Endothelial cell of umbilical vein (primary cell): ENCODE measurements at places on chromosomes 16 and 17.

- no peak for DNase-seq
Measured at GRCh38 chr16:23768581-23768980, 13.8 kb downstream of the CHP2 start.

GRCh38 chr17:66983414-66984021 lies 19.0 kb downstream of the CACNG4 start:
- DNase-seq: no peak

GRCh38 chr17:76049836-76050537 lies 22.3 kb downstream of the SRP68 start:
- DNase-seq: no peak

- no peak for DNase-seq
Measured at GRCh38 chr17:71441098-71441497, 679.7 kb upstream of the SOX9 start.

- peak; percentile 14 for DNase-seq
Measured at GRCh38 chr16:71542377-71542776, 16.2 kb downstream of the CHST4 start.

DNA sequence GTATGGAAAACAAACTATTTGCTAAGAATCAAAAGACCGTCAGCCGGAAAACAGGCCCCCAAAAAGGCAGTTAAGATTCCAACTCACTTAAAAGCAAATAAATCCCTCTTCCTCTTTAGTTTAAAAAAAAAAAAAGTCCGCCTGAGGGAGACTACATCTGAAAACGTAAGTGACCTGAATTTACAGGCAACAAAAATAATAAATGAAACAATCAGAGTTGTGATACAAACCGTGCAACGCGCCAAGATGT lies 1.1 kb downstream of the KANSL1 start:
- DNase-seq: no peak

GRCh38 chr17:67431249-67432015 lies 54.4 kb downstream of the PITPNC1 start:
- peak; percentile 47 for DNase-seq

- DNase-seq: no peak
Measured at GRCh38 chr17:49846938-49847712, 744 bp downstream of the TAC4 start.

GRCh38 chr16:24070851-24071250 lies 185.3 kb upstream of the CACNG3 start:
- DNase-seq: peak; percentile 55

DNA sequence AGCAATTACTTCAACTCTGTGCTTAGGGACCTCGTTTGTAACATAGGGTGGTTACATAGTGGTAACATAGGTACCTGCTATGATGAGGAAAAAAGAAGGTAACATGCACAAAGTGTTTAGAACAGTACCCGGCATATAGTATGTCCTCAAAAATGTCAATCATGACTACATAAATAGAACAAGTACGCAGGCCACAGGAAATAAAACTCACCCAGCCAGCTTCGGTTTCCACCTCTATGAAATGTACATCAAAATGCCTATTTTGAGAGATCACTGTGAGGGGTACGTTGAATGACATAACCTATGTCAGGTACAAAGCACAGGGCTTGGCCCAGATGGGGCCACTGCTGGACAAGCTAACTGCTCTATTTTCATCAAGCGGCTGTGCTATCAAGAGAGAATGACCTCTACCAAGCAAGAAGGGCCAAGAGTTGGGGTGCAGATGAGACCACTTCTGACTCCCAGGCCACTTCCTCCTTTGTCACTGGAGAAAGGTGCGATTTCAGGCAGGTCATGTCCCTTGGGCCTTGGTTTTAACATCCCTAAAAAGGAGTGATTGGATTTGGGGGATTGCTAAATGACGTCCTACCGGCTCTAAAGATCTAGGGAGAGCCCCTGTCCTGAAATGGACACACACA lies 45.4 kb downstream of the WSB1 start:
- no peak for DNase-seq

DNA sequence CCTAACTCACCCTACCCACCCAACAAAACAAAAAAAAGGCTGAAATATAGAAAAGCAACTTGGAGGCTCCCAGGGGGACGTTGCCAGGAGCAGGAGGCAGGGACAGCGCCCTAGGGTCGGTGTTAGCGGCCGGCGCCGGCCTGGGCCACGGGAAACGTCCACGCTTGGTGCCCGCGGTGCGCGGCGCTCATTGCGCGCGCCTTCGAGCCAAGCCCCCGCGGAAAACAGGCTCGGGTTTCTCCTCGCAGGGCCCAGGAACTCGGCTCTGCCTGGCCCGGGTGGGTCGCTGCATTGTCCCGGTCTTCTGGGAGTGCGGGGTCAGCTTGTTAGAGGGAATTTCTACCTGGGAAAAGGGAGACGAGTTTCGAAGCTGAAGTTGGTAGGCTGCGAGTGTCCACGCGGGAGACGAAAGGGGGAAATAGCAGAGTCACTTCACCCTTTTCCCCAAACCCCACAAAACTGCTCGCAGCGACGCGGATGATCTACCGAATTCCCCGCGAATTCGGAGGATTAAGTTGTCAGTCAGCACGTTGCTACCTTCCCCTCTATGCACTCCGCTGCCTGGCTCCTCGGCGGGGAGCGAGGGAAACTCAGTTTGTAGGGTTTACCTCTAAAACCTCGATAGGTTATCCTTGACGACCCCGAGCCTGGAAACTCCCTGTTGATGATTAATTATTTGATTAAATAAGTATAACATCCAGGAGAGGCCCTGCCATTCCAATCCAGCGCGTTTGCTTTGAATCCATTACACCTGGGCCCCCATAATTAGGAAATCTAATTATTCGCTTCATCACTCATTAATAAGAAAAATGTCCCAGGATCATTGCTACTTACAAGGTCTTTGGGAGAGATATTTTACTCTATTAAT lies 751 bp upstream of the FOXC2 start:
- DNase-seq: peak; percentile 74

GRCh38 chr16:46709469-46710005 lies 20.1 kb downstream of the ORC6 start:
- DNase-seq: no peak

- no peak for DNase-seq
Measured at GRCh38 chr16:81451753-81452680, 7.4 kb downstream of the CMIP start.

- DNase-seq: no peak
Measured at GRCh38 chr16:81813648-81814047, 34.6 kb downstream of the PLCG2 start.

GRCh38 chr16:48157302-48157701 lies 1.5 kb upstream of the ABCC12 start:
- no peak for DNase-seq

DNA sequence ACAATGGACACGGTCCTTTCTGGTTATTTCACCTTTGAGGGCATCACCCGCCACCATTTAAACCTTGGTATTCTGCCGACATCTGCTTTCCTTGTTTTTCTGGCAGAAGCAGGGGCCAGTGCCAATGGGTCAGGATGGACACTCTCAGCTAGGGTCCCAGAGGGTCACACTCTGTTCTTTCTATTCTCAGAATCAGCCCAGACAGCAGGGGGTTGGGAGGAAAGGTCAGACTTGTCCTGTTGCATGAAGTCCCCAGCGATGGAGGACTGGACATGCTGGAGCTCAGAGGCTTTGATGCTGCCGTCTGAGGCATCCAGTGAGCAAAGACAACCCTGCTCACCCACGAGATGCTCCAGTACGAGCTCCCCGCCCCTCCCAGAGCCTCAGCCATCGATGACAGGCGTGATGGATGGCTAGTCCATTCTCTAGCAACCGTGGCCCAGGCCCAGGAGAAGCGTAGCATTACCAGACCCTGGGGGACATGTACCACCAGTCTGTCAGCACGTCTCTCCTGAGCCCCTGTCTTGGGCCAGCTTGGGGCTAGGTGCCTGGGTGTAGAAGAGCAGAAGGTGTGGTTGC lies 62.0 kb downstream of the FOXL1 start:
- no peak for DNase-seq

DNA sequence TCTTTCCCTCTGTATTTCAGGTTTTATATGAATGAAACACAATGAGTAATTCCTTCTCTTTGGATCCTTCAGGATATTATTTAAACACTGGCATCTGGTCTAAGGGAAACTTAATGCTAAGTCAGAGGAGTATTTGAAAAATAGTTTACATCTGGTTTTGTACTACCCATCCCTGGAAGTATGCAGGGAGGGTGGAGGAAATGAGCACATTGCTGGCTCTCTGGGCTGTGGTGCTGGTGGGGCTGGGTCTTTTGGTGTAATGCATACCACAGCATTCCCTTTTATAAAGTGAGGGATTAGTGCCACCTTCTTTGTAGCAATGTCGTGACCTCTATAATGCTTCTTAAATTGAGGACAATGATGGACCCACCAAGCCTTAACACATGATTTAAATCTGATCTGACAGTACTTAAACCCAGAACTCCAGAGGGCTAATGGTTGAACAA lies 105.5 kb upstream of the AXIN2 start:
- no peak for DNase-seq

GRCh38 chr17:17685775-17686291 lies 4.6 kb downstream of the RAI1 start:
- peak; percentile 83 for DNase-seq

DNA sequence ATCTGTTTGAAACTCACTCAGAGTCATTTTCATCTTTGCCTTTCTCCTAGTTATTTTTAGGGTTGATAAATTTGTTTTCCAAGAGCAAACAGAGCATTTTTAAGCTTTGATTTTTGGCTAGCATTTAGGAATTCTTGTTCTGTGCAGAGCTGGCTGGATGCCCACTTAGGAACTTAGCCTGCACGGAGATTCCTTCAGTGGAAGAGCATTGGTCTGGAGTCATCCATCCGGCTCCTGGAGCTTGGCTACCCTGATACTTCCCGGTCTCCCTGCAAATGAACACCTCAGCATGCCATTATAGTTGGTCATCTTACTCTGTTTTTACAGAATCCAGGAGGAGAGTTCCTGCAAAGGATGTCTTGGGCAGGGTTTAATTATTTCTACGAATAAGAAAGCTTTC lies 57.1 kb downstream of the SPECC1 start:
- no peak for DNase-seq

GRCh38 chr17:6510321-6510977 lies 45.9 kb downstream of the PITPNM3 start:
- peak; percentile 31 for DNase-seq

DNA sequence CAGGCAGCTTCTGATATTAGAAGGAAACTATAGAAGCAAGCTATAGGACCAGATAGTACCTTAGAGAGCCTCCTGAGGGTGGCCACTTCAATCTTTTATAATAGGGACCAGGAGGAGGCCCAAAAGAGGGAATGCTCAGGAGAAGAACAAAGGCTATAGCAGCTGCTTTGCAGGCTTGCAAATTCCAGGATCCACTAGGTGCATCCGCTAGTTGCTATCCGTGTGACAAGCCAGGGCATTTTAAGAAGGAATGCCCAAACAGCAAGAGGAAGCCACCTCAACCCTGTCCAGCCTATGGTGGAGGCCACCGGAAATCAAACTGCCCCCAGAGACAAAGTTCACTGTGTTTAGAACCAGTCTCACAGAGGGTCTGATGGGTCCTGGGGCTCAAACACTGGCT lies 192.6 kb upstream of the KIF2B start:
- DNase-seq: no peak

DNA sequence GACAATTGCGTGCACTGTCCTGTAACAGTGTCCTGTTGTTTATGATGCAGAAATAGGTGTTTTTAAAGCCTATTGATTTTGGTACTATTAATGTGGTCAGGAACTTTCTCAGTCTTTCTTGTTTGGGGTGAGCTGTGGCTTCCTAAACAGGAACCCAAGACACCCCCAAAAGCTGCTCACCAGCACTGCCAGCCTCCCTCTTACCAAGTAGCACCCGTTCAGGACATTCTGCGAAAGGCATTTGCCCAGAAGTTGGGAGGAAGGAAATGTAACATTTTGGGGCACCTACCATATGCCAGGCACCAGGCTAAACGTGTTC lies 21.6 kb upstream of the STH start:
- DNase-seq: no peak

- peak; percentile 77 for DNase-seq
Measured at GRCh38 chr17:32253117-32253611, 12.5 kb upstream of the RHBDL3 start.

DNA sequence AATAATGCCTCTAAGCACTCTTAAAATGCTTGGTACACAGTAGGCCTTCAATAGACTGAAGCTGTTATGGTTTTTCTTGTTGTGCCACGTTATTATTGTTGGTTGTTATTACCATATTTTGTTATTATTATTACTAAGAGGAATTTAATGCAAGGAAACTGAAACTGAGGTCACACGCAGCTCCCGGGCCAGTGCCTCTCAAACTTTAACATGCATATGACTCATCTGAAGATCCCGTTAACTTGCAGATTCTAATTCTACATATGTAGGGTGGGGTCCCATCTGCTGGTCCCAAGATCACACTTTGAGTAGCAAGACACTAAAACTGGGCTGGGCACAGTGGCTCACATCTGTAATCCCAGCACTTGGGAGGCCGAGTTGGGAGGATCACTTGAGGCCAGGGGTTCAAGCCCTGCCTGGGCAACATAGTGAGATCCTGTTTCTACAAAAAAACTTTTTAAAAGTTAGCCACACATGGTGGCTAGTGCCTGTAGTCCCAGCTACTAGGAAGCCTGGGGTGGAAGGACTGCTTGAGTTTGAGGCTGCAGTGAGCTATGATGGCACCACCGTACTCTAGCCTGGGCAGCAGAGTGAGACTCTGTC lies 888 bp downstream of the ACSM5 start:
- DNase-seq: no peak

- no peak for DNase-seq
Measured at GRCh38 chr17:38762231-38762630, 9.7 kb downstream of the PSMB3 start.

- DNase-seq: no peak
Measured at GRCh38 chr17:8905331-8905730, 37.9 kb upstream of the PIK3R6 start.

GRCh38 chr17:21177401-21177800 lies 36.6 kb downstream of the TMEM11 start:
- DNase-seq: no peak

GRCh38 chr17:46122486-46122871 lies 70.8 kb downstream of the KANSL1 start:
- DNase-seq: no peak

DNA sequence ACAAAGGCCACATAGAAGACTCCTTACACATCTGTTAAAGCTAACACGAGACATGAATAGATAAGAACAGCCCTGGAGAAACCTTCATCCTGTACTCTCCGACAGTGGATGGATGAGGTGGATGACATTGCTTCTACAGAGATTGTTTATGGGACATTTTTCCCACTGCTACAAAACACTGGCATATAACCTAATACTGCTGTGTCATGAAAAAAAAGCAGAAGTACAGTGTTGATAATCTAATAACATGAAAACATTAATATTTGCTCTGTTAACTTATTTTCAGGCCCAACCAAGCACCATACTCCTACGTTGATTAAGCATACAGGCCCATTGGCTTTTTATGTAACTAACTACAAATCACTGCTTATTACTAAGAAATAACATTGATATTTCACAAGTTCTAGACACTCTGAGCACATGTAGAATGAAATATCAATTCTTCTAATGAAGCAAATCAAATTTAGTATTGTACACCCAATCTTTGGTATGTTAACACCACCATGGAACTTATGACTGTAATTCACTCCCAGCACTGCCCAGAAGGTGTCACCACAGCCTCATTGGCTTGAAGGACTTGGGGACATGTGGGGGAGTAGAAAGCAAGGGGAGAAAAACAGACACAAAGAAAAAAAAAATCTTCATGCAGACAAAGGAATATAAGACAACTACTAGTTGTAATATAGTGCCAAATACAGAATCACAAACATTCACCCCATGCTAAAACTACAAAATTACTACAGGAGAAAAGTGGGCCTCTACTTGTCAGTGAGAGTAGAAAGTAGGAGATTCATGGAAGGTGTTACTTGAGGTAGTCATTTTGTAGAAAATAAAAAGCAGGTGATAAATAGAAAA lies 330.0 kb upstream of the PMFBP1 start:
- peak; percentile 88 for DNase-seq

GRCh38 chr16:8262299-8262698 lies 328.0 kb downstream of the TMEM114 start:
- DNase-seq: no peak

- peak; percentile 48 for DNase-seq
Measured at GRCh38 chr16:89453501-89454321, 36.6 kb downstream of the ANKRD11 start.
